ENCODE measurements at places on chromosomes 11 and 22.

GRCh38 chr11:35250621-35251020 is 111.7 kb downstream of the CD44 start:
- DNase-seq, result no peak

DNA sequence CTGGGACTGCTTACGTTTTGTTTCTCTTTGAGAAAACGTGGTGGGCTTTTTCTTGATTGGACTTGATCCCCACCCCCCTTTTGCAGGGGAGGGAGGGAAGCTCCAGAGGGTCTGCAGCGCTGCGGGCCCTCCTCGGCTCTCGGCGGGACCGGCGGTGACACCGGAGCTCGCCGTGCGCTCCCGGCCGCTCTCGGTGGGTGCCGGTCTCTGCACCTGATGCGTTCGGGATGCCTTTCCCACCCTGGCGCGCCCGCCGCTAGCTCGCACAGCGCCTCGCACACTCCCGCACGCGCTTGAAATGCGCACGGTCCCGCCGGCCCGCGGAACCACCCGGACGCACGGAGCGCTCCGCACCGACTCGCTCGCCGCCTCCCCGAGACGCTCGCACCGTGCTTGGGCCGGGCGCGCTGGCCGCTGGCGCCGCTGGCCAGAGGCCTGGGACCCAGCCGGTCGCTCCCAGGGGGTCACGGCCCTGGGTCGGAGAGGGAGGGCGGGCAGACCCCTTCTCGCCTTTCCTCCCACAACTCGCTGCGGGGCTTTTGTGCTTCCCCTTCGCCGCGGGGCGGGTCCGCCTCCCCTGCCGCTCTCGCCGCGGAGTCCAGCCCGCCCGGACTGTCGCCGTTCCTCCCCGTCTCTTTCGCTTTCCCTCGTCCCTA is 1.0 kb downstream of the ZBTB16 start:
- no peak for DNase-seq

DNA sequence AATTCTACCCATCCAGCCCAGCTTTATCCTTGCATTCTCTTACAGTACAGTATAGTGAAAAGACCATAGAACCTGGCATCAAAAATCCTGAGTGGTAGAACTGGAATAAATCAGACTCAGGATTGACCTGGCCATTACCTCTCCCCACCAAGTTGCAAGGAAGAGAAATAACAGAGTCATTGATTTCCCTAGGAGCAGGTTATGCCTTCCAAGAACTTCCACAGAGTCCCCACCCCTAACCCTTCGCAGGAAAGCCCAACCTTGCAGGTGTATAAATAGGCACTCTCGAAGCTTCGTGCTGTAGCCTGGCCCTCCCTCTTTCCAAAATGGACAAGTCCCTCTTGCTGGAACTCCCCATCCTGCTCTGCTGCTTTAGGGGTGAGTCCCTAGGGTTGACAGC is at the start of gene PATE1:
Gene PATE1 (plus strand): TSS at position 301 of the 400 bp plus-strand sequence. CDS start 26 bp downstream, at position 327.
- DNase-seq, result no peak

DNA sequence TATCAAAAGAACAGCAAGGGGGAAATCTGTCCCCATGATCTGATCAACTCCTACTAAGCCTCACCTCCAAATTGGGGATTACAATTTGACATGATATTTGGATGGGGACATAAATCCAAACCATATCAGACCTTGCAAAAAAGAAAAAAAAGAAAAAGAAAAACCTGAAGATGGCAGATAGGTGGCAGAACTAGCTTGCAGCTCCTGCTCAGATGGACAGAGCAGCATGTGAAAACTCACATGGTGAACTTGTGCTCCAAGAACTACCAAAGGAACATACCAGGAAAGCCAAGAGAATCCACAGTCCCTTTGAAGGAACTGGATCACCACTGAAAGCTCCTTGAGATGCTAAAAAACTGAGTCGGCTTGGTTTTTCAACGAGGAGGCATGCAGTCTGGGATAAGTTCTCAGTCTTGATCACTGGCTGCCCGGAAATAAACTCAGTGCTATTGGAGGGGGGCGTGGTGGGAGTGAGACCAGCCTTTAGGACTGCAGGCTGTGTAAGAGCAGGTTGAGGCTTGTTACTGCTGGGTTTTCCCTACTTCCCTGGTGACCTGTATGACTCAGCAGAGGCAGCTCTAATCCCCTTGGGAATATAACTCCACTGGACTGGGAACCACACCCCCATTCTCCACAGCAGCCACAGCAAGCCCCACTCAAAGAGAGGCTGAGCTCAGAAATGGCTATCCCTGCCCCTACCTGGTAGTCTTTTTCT is 358.3 kb upstream of the ARHGAP42 start:
- DNase-seq, result no peak

DNA sequence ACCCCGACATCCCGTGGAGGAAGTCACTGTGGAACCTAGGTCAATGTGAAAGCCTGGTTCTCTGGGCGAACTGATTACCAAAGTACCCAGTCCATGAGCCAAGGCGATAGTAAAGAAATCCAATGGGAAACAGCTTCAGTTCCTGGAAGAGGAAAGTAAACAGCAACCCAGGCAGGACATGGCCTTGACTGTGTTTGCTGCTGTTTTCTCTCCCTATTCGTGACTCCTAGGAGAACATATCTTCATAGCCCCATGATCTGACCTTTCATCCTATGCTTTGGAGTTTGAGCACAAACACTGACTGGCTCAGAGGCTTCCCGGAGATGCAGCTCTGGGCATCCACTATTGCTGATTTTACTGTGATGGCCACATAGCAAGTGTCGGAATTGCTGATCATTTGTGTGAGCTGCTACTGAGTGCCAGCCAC is 45.1 kb downstream of the LRFN4 start:
- DNase-seq, result no peak

DNA sequence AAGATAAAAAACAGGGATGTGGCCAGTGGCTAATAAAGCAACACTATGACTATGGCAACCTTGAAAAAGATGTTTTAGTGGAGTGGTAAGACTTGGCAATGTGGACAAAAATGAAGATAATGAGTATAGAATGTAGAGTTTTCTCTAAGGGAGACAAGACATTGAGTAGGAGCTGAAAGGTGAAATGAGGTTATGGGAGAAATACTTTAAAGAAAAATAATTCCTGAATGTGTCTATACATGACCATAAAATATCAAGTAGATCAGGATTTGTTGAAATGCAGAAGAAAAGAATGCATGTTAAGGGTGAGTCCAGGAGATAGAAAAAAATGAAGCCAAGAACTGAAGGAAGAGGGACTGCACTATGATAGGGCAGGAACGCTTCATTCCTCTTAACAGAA is 101.6 kb upstream of the CARD18 start:
- DNase-seq, result no peak

GRCh38 chr22:37453696-37454095 is 26.4 kb upstream of the ELFN2 start:
- DNase-seq, result no peak

DNA sequence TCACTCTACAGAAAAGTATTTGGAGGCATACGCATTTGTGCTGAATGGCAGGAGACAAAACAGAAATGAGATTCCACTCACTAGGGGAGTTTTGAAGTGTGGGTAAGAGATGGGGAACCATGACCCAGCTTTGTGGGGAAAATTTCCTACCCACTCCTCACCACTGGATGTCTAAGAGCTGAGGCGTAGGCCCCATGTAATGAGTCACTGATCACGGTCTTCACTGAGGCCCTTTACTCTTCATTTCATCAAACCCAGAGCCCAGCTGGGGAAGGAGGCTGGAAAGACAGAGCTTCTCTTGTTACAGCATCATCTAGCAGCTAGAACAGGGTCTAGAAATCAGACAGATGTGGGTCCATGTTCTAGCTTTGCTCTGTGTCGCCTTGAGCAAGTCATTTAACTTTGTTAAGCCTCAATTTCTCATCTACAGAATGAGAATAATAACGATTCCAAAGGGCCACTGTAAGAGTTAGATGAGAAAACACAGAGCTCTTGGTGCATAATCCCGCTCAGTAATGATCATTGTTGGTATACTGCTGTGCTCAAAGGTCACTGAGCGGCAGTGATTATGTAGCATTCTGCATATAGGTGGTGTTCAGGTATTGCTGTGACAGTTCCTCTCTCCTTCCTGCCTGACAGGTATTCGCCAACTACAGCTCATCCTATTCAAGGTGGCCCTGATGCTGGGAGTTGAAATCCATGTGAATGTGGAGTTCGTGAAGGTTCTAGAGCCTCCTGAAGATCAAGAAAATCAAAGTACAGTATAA is 97.2 kb downstream of the MICAL2 start:
- DNase-seq, result no peak

DNA sequence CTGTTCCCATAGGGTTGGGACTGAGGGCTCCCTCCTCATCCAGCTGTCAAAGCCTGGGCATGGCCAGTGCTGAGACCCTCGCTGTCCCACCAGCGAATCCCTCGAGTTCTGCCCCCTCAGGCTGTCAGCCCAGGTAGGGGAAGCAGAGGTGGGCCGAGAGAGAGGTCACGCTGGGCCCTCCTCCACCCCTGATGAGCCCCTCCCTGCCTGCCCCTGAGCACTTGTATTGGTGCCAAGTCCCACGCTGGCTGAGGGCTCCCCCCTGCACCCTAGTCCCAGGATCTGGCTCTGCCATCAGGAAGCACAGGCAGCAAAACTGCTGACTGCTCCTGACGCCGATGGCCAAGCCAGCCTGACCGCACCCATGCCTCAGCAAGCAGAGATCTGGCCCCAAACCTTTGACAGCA is 3.3 kb downstream of the PRR33 start:
- no peak for DNase-seq
